ENCODE measurements at places on chromosomes 6 and 20.

DNA sequence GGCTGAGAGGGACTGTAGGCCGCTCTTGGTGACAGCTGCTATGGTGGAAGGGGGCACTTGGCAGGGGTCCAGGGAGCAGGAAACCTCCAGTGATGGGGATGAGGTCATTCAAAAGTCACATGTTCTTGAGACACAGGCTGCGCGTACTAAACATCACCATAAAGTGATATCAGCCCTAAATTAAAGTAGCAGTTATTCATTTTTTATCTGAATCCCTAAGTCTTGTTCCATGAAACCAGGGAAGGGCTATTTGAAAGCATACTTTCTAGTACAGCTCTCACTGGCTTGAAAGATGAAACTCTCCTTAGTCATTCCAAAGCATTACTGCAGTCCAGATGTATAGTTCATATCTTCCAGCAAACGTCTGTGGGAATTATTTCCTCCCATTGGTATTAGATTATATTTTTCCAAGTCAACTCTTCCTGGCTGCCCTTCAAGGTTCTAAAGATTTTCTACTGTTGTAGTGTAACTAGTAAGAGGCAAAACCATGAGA lies 373.1 kb downstream of the CD109 start:
- DNase-seq = peak; percentile 89

- no peak for DNase-seq
Measured at GRCh38 chr6:51314965-51315364, 496.3 kb downstream of the TFAP2B start.

- DNase-seq = no peak
Measured at GRCh38 chr20:64072498-64073063, 6.7 kb downstream of the RGS19 start.

DNA sequence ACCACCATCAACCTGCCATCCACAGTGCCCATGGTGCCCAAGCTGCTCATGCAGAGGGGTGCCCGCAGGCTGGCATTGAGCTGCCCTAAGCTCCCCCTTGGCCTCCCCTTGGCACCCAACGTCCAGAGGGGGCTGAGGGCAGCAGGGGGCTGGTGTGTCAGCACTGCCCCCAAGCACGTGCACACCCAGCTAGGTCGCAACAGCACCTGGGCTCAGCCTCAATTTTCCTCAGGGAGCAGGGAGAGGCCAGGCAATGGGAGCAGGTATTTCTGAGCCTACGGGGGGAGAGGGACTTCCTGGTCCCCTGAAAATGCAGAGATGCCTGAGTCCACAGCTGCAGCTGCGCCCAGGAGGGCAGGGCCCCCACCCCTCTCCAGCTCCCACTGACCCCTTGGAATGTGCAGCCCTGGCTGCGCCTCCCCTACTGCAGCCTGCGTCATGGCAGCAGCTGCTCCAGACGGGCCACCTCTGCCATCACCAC lies 204.2 kb downstream of the ANKRD60 start:
- peak; percentile 41 for DNase-seq

- DNase-seq = peak; percentile 71
Measured at GRCh38 chr20:17530716-17531664, at the start of gene BFSP1. BFSP1 (minus strand) TSS chr20:17531379; CDS start chr20:17531329, 50 bp downstream.

- DNase-seq = peak; percentile 24
Measured at GRCh38 chr6:165615636-165616035, 47.4 kb downstream of the PDE10A start.

- no peak for DNase-seq
Measured at GRCh38 chr20:34680586-34681175, 3.8 kb upstream of the PIGU start.

DNA sequence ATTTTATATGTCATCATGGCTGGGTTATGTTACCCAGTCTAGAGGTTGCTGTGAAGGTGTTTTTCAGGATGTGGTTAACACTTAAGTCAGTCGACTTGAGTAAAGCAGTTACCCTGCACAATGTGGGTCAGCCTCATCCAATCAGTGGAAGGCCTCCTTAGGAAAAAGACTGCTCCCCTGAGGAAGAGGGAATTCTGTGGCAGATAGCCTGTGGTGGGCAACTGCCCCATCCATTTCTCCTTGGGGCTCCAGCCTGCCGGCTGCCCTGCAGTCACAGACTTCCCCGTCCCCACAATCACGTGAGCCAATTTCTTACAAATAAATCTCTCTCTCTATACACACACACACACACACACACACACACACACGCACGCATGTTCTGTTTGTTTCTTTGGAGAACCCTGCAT lies 34.5 kb upstream of the MPC1 start:
- no peak for DNase-seq

DNA sequence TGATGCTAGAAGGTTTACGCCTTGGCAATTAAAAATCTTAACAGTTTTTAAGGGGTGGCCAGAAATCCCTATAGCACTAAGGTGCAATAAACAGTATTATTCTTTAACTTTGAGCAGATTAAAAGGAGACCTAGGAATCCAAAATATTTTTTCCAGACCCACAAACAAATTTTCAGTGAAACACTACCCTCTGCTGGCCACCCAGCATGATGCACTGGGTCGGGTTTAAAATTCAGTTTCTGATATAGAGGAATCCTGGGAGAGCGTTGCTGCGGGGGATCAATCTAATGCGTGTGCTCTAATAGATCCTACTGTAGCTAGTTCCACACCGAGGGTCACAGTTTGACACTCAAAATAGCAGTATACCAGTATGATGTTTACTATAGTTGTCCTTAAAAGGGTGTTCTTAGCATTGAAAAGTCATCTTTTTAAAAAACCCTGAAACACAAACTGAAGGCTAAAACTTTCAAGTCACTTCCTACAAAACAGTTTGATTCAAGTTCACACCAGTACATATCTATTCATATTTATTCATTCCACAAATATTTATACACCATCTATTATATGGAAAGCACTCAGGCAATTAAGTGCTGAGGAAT lies 10.2 kb downstream of the UBE3D start:
- peak; percentile 80 for DNase-seq

GRCh38 chr20:52945862-52946522 lies 26.2 kb upstream of the TSHZ2 start:
- DNase-seq = no peak

DNA sequence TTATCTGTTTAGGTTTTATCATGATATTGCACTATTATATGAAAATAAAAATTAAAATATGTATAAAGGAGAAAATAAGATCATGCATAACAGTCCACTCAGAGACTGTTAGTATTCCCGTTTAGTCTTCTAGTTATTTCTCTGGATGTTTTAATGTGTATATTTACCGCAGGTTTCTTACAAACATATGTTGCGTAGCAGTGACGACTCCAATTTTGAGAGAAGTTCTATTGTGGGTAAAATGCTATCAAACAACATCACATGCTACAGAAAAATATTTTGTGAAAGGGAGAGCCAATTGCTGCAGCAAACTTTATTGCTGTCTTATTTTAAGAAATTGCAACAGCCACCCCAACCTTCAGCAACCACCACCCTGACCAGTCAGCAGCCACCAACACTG lies 72.4 kb upstream of the NXT1 start:
- DNase-seq = no peak

All from tongue (tissue), 3 donors.